ENCODE measurements at places on chromosomes 5 and 9.

GRCh38 chr5:454936-455335, 12.0 kb downstream of the EXOC3 start:
- DNase-seq, result no peak

DNA sequence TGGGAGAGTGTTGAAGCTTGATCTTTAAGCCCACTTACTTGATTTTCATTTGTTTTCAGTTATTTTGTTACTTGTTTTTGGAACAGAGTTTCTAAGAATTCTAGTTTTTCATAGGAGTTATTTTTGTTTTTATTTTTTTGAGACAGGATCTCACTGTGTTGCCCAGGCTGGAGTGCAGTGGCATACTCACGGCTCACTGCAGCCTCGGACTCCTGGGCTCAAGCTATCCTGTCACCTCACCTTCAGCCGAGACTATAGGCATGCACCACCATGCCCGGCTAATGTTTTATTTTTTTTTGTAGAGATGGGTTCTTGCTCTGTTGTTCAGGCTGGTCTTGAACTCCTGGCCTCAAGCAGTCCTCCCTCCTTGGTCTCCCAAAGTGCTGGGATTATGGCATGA, 6.3 kb downstream of the ERBIN start:
- DNase-seq, result no peak

DNA sequence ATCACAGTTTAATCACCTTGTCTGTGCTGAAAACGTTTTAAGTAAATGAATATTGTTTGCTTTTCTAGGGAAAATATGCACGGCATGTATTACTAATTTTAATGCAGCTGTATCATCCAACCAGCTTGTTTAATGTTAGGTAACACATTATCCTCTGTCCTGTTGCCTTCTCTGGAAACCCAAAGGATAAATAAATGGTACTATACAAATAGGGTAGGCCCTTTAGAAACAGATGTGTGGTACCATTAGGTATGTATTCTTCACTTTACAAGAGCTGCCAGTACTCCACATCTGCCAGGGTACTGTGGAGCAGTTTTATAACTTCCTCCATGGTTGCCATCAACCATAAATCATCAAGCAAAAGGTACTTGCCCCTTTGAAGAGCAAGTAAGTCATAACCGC, 42.9 kb downstream of the FAF2 start:
- DNase-seq, result no peak

DNA sequence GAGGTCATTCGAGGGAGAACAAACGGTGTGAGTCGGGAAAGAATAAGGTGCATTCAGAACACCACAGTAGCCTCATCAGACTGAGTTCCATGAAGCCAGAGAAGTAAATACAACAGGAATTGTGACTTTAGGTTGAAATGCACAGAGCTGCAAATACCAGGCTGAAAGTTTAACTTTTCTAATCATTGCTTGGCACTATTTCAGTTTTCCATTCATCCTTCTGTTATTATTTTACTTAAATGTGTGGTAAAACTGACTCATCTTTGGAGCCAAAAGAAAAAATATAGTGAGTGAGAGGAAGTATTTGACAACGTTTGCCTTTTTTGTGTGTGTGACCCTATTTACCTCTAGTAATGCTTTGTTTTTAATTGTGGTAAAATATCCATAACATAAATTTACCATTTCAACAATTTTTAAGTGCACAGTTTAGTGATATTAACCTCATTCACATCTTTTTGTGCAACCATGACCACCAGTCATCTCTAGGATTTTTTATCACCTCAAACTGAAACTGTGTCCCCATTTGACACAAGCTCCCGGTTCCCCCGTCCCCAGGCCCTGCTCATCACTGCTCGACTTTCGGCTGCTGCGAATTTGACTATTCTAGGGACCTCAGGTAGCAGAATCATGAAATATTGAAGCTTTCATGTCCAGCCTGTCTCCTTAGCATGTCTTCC, 166.8 kb downstream of the HSD17B3 start:
- no peak for DNase-seq

DNA sequence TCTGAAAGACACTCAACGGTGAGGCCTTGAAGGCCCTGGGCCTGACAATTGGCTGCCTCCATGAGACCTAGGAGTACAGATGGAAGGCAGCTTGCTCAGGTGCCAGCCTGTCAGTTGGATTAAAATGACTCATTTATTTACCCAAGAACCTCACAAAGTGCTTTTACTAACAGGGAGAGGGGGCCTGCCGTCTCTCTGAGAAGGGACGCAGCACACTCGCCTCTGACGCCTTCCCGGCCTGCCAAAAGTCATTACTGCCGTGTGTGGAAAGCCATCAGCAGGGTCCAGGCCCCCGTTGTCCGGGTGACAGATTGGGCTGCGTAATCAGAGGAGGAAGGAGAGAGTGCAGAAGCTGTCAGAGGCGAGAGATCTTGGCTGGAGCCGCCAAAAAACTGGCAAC, 32.4 kb downstream of the DDX31 start:
- no peak for DNase-seq
